MV-4-11 (cell line): ENCODE measurements at places on chromosomes 1 and 21.

- DNase-seq = no peak
Measured at GRCh38 chr1:86388777-86389176, 7.3 kb downstream of the ODF2L start.

DNA sequence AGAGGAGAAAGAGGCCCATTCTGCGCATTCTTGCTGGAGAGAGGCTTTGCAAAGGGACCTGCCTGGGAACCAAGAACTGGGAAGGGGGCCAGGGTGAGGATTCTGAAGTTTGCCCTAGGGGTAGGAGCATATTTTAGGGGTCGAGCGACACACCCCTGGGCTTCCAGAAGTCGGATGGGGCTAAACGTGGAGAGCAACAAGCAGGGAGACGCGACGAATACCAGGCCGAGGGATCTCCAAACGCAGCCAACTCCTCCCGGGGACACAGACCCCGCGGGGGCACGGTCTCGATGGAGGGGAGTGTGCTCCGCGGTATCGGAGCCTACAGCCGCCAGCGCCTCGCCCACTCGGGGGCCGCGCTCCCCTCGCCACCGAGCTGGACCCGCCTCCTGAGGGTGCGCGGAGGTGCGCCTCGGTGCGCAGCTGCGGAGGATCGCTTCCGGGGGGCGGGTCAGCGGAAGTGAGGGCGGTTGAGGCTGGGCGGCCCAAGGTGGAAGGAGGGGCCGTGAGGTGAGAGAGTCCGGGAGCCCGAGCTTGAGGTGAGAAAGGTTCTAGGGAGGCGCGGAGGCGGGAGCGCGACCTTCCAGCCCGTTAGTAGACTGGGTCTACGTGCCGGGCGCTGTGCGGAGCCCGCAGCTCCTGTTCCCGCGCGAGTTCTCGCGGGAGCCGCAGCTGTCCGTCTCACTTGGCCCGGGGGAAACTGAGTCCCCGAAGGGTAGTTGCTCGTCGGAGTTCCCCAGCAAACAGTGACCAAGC is at the start of gene MTFR1L:
TSS of gene MTFR1L (plus strand) at position 464 of the 756 bp plus-strand sequence. CDS start 3,151 bp downstream, outside the sequence.
- DNase-seq = peak; percentile 57

DNA sequence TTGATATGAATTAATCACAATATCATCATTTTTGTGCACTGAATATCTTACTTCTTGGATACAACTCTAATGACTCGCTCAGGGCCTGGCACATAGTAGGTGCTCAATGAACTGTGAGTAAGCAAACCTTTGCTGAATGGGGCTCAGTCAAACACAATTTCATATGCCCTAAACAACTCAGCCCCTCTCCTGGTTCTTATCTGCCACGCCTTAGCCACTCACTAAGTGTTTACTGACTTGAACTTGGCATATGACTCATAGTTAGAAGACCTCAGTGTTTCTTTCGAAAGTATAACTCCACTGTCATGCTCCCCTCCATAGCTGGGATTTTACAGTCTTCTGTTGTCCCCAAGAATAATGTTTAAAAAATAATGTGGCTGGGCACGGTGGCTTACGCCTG is 4.8 kb upstream of the IFNLR1 start:
- peak; percentile 85 for DNase-seq

DNA sequence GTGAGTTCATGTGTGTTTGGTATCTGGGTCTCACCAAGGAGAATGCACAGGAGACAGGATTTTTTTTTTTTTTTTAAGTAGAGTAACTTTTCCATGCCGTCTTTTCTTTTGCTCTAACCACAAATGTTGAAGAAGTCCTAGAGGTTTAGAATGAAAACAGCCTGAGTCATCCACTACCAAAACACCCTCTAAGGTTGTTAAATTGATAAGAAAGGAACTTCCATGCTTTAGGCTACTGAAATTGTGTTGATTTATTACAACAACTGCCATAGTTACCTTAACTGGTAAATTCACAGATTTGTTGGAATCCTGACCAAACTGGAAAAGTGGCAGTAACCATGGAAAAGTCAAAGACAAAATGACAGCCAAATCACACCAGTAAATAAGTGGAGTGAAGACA is 375.6 kb downstream of the AMY1C start:
- no peak for DNase-seq

GRCh38 chr1:86487131-86487810 is 18.5 kb downstream of the CLCA1 start:
- peak; percentile 31 for DNase-seq

- peak; percentile 37 for DNase-seq
Measured at GRCh38 chr1:177969825-177970371, at the start of gene SEC16B. TSS of gene SEC16B (minus strand) at chr1:177970058. CDS start at chr1:177967981, 2,077 bp downstream.

DNA sequence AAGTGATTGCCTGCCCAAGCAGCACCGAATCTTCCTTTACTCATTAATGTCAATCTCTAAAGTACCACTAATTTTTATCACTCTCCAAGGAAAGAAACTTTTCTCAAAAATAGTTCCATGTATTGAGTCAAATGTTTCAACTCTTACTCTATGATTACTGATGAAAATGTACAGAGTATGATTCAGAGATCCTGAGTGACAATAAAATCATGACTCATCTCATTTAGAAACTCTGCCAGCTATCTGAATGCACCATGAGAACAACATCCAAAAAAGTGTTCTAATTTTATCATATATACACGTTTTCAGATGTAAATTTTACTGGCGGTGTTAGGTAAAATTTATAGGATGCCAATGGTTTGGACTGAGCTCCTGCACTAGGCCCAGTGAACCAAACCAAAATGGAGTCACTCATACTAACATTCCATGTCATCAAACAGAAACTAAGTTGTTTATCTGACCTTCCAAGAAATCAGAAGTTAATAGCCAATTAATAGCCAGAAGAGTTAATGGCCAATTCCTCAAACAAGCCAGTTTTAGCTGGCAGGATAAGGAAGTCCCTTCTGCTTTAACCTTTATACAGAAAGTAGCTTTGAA is 22.6 kb downstream of the PLPPR5 start:
- DNase-seq = no peak

- DNase-seq = no peak
Measured at GRCh38 chr1:37753473-37754321, 11.2 kb downstream of the EPHA10 start.

GRCh38 chr1:15371610-15372545 is 37.8 kb upstream of the EFHD2 start:
- no peak for DNase-seq

DNA sequence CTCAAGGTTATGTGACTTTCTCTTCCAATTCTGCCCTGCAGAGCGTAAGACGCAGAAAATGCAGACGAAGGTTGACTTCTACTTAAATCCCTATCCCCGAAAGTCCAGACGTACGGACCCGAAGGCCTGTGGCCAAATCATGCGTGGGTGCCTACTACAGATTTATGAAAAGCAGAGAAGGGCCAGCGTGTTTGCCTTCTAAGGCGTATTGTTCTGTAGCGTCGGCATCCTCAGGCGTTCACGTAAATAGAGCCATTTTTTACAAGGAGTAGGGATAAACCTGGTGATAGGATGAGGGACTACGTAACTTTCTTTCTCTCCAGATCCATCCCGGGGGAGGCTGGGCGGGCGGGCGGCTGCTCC is 222 bp upstream of the GIPC2 start:
- DNase-seq = no peak

DNA sequence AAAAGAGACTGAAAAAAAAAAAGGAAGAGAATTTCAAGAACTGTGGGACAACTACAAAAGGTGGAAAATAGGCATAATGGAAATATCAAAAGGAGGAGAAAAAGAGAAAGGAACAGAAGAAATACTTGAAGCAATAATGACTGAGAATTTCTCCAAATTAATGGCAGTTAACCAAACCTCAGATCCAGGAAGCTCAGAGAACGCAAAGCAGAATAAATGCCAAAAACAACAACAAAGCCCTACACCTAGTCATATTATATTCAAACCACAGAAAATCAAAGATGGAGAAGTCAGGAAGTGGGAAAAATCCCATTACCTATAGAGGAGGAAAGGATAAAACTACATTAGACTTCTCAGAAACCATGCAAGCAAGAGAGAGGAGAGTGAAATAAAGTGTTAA is 20.7 kb upstream of the AHCYL1 start:
- no peak for DNase-seq

GRCh38 chr1:235068158-235069121 is 60.2 kb downstream of the TOMM20 start:
- no peak for DNase-seq

- no peak for DNase-seq
Measured at GRCh38 chr21:39599191-39599970, 13.4 kb upstream of the B3GALT5 start.

DNA sequence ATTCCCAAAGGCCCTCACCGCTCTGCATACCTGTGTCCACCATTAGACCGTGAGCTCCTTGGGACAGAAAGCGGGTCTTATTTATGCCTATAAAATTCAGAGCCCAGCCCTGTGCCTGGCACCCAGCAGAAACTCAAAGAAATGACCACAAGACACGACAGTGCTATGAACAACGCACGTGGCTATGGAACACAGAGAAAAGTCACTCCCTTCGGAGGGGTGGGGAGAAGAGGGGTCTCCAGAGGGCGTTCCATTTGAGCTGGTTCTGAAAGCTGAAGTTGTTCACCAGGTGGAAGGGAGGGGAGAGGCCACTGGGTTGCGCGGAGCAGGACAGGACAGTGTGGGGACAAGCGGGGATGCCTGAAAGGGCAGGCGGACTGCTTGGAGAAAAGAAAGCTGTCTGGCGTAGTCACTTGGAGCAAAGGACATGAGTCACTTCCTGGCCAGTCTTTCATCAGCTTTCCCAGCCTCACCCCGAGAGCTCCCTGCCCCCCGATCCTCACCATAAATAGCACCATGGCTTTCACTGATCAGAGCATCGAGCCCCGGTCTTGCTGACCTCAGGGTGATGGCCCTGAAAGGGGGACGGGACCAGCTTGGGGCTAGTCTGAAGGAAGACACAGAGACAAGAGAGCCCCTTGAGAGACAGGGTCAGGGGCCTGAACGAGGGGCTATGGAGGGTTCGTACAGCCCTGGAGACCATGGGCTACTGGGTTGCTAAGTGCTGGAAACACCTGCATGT is 28.5 kb downstream of the ECE1 start:
- DNase-seq = peak; percentile 88

DNA sequence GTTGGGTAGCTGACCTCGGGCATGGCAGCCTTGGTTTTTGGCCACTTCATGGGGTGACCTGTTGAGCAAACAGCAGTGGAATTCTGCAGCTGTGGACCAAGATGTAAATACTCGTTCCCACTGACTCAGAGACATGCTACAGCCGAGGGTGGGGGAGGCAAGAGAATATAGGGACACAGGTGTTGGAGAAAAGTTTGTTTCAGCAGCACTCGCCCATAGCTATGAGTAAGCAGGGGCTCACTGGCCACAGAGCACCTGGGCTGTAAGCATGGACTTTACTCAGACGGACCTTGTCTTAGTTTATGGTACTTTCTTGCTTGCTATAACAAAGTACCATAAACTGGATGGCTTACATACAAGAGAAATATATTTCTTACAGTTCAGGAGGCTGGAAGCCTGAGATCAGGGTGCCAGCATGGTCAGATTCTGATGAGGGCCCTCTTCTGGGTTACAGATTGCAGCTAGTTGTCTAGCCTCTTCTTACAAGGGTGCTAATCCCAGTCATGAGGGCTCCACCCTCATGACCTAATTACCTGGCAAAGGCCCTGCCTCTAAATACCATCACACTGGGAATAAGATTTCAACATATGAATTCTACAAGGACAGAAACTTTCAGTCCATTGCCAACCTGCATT is 437.2 kb upstream of the DAB1 start:
- no peak for DNase-seq

- DNase-seq = no peak
Measured at GRCh38 chr1:1873186-1873585, 17.7 kb downstream of the GNB1 start.

DNA sequence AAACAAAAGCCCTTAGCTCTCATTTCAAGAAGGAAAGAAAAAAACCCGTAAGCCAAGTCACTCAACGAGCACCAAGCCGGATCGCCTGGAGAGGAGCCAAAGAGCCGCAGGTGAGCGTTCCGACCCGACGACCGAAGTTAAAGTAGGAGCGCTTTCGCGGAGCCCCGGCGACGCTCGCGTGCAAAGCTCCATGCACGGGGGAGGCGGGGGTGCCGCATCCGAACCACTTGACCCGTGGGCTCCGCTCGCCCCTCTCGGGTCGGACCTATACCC is 382 bp downstream of the GPBP1L1 start:
- DNase-seq = peak; percentile 26

- no peak for DNase-seq
Measured at GRCh38 chr1:195195423-195196057, 1412.7 kb downstream of the KCNT2 start.

DNA sequence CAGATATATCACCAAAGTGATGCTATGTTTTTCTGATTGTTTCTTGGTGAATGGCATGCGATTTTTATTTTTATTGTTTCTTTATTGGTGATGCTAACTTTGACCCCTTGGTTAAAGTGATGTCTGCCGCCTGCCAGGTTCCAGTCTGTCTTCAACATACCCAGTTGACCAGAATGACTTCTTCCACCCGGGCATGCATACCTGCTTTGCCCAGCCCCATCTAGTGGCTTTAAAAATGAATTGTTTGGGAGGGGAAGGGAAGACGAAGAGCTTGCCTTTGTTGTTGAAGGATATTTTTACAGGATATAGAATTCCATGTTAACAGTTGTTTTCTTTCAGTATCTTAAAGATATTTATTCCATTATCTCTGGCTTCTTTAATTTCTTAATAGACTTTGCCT is 65.1 kb downstream of the ATG4C start:
- DNase-seq = no peak

DNA sequence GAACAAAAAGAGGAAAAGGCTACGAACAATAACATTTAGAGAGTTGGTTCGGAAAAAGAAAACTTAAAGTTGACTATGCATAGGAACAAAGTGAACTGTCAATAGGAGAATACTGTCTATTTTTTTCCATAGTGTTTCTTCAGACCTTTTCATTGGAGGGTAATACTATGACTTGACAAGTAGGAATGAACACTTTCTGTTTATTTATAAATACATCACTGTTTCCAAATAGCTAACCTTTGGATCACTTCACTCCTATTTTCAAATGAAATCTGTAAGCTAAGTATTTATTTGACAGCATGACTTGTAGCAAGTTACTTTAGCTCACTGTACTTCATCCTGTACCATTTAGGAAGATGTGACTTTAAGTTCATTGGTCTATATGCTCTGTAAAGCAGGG is 221.3 kb downstream of the COL24A1 start:
- no peak for DNase-seq

- no peak for DNase-seq
Measured at GRCh38 chr1:150661156-150661555, 31.7 kb upstream of the ENSA start.

- peak; percentile 35 for DNase-seq
Measured at GRCh38 chr1:153608742-153609584, 4.0 kb downstream of the S100A16 start.

DNA sequence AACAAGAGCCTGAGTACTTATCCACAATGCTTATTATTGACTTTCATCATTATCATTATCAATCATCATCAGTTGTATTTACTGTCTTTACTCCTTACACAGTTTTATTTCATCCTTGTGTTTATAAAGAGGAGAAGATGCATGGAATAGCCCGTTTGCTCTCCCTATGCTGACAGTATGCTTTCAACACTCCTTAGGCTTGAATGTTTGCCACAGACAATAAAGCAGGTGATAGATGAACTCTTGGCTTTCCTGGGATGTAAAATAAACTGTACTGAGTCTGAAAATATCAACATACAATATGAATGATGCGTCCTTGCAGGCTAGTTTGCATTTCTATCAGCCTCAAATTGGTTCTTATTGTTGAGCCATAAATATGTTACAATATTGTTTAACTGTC is 891.8 kb upstream of the NCAM2 start:
- no peak for DNase-seq
